ENCODE measurements at places on chromosomes 2 and 18.

DNA sequence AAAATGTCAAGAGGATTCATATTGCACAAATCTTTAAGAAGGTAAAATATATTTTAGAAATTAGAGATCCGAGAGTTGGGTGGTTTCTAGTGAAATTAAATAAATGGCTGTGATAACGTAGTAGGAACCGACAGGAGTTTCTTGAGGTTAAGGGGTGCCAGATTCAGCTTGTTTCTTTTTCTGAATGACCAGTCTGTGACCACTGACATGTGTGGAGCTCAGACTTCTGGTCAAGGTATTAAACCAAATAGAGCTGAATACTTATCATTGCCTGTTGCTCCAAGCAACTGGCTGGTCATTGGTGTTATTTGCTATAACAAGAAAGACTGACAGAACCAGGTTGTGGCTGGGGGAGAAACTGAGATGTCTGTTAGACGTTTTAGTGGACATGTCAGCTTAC lies 408.2 kb upstream of the HS6ST1 start:
- no peak for DNase-seq

DNA sequence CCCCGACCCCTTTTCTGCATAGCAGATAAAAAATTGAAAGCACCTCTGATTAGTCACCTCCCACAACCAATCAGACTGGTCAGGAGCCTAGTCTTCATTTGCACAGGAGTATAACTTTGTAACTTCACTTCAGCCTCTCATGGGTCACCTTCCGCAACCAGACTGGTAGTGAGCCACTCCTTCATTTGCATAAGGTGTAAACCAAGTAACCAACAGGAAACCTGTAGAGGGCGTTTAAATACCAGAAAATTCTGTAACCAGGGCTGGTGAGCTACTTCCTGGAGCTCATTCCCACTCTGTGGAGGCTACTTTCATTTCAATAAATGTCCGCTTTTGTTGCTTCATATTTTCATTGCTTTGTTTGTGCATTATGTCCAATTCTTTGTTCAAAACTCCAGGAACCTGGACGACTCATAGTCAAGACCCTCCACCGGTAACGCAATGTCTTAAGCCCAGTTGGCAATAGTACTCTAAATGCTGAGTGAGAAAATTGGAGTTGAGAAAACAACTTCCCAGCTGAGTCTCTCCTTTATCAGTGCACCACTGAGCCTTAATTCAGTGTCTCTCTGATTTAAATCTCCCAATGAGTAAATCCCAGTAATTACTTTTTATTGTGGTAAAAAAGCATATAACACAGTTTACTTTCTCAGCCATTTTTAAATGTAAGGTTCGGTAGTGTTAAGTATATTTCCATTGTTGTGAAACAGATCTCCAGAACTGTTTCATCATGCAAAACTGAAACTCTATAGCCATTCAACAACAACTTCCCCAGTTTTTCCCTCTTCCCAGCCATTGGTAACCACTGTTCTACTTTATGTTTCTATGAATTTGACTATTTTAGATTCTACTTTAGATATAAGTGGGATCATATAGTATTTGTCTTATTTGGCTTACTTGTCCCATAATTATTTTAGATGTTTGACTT lies 392.7 kb upstream of the SLC8A1 start:
- DNase-seq = no peak

DNA sequence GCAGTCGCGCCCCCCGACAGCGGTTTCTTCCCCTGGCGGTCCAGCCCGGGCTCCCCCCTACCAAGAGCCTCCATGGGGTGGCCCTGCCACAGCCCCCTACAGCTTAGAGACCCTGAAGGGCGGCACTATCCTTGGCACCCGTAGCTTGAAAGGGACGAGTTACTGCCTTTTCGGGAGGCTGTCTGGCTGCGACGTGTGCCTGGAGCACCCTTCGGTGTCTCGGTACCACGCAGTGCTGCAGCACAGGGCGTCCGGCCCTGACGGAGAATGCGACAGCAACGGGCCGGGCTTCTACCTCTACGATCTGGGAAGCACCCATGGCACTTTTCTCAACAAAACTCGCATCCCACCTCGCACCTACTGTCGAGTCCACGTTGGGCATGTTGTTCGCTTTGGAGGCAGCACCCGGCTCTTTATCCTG lies 475 bp downstream of the SLC4A1AP start:
- no peak for DNase-seq

DNA sequence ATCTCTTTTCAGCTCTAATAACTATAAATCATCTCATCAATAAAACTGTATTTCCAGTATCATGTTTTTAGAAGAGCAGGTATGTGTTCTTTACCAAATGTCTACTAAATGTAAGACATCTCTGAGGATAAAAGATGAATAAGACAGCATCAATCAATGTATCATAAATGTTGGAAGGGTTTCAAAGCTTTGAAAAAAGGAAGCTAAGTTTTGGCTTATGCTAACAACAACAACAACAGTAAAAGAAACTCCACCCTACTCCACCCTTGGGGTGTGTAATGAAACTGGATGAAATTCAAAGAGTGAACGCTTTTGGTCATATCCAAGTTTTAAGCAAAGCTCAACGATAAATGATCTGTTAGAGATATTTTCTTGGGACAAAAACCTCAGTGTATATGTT lies 17.1 kb downstream of the PRKD3 start:
- no peak for DNase-seq

DNA sequence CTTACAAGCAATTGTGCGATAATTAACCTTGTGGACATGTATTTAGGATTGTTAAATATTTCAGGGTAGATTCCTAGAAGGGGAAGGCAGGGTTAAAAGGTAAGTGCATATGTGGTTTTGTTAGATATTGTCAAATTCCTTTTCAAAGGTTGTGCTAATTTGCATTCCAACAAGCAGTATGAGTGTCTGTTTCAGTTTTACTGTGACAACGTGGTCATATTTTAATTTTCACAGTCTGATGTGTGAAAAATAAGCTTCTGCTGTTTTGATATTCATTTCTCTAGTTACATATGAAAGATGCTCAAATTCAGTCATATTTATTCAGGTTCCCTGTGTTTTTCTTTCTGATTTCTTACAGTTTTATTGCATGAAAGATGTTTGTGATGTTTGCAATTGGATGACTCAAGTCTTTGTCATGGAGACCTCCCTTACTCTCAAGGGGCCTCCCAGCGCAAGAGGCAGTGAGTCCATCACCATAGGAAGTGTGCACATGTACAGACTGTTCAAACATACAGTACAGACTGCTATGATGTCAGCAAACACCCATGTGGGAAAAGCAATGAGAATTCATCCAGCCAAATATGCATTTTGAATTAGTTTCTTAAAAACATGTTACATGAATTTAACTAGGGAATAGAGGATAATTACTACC lies 310.8 kb downstream of the GALR1 start:
- no peak for DNase-seq

- no peak for DNase-seq
Measured at GRCh38 chr18:41745166-41746049, 209.6 kb upstream of the PIK3C3 start.

- no peak for DNase-seq
Measured at GRCh38 chr2:129334128-129334527, 645.3 kb upstream of the RAB6C start.

DNA sequence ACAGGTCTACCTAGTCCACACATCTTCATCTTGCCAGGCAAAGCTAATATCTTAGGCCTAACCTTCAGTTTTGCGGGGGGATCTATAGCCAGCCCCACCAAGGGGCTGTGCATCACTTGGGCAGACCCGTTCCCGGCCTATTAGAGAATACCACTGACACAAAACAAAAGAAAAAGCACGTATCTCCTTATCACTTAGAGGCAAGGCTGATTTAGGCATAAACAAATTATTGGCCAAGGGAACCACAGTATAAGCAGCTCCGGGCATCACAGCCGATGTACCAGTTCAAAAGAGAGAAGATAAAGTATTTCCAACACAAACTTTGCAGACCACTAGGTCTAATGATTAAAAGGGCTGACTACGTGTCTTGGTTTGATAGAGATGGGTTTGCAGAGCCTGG lies 248.0 kb downstream of the TCF4 start:
- no peak for DNase-seq

DNA sequence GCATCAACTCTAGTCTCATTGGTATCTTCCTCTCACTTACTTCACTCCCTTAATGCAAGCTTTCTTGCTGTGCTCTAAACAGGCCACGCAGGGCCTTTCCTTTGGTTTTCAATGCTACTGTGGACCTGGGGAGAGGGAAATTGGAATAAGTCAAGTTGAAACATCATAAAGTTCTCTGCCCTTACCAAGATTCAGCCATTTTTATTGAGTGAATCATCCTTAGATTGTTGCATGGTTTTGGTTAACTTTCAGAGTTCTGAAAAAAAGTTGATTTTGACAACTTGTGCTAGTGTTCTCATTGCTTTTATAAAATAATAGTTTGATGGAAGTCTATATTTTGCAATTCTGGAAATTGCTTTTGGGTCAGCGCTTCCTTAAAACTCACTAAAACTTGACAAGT lies 852.8 kb upstream of the ACVR2A start:
- DNase-seq = no peak

Data from stimulated activated CD4-positive, alpha-beta T cell treated with anti-CD3 and anti-CD28 coated beads, Interleukin-1b, Interleukin-23, amount 100 ng/mL, for 24 hours (primary cell).